ENCODE measurements at places on chromosomes 1 and 21. TPM values are rescaled to one million over a fixed set of nuclear protein-coding genes. Genes with fewer than 3 reads are reported as not detected.

Gene OPN3
- 4.0 TPM for polyA plus RNA-seq

Gene CD244
- 0.89 TPM for polyA plus RNA-seq

Gene ACTL8
- polyA plus RNA-seq = not detected

DNA sequence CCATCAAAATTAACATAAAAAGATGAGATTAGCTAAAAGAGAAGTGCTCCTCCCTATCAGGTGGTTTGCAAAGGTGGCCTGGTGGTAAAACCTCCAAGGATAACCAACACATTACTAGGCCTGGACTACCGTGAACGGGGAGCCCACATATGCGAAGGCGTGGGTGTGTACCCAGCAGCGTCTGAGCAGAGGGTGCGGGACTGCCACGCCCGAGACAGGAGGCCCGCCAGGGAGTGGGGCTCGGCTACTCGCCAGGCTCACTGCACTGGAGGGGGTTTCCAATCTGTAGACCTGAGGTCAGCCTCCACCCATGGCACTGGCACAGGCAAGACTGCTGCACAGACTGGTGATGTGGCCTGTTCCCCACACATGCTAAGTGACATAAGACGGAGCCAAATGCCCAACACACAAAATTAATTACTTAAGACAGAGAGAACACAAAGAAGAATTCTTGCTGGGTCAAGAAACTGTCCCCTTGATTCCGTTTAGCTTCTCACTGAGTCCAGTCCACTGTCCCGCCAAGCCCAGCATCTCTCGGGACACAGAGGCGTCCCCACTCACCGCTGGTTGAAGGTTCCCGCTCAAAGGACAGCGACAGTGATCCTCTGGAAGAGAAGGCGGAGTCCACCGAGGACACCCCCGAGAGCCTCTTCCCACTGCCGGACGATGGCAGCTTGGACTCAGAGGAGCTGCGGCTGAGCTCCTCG lies 23.4 kb downstream of the RIPK4 start:
- no peak for DNase-seq

DNA sequence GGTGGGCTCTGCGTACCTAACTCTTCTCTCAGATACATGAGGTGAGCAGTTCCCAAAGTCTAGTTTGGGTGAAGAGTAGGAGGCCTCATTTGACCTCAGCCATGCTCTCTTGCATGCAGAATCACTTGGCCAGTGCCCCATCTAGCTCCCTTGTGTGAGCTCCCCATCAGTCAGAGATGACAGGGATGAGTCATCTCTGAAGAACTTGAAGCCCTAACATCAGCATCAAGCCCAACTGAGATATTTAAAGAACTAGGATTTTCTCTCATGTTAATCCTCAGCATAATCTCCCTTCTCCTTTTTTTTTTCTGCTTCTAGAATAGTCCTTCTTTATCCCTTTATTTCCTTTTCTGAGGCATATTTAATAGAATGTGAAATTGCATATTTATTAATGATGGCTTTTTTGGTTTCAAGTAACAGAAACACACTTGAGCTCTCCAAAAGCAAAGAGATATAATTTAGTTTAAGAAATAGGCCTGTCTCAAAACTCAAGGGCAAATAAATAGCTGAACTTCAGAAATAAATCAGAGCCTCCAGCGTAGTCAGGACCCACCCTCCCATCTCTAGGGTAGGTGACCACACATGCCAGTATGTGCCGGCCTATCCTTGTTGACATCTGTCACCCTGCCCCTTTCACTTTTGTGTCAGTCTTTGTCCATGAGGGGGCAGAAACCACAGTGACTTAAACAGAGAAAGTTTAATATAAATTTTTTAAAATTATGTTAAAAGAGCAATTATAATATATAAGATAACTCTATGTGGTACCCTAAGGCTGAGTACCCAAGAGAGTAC lies 112.3 kb downstream of the TSEN15 start:
- DNase-seq = no peak

Gene GNG4
- 3.9 TPM for polyA plus RNA-seq

DNA sequence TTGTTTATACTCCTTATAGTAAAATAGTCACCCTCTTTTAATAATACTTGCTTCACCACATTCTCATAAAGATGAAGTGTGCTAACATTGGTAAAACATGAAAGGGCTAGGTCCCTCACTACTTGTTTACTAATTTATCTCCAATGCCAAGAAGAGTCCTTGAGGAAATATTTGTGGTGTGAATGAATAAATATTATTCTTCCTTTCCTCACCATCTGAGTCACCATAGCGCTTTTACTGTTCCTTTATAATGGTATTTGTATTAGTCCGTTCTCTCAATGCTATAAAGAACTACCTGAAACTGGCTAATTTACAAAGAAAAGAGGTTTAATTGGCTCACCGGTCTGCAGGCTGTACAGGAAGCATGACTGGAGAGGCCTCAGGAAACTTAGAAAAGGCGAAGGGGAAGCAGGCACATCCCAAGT lies 222.8 kb upstream of the ZRANB2 start:
- no peak for DNase-seq

Gene NMNAT2
- 1.4 TPM for polyA plus RNA-seq

- no peak for DNase-seq
Observed at GRCh38 chr21:34302521-34302920, 61.3 kb upstream of the KCNE2 start.

GRCh38 chr1:197976368-197976767 lies 59.2 kb downstream of the LHX9 start:
- no peak for DNase-seq

DNA sequence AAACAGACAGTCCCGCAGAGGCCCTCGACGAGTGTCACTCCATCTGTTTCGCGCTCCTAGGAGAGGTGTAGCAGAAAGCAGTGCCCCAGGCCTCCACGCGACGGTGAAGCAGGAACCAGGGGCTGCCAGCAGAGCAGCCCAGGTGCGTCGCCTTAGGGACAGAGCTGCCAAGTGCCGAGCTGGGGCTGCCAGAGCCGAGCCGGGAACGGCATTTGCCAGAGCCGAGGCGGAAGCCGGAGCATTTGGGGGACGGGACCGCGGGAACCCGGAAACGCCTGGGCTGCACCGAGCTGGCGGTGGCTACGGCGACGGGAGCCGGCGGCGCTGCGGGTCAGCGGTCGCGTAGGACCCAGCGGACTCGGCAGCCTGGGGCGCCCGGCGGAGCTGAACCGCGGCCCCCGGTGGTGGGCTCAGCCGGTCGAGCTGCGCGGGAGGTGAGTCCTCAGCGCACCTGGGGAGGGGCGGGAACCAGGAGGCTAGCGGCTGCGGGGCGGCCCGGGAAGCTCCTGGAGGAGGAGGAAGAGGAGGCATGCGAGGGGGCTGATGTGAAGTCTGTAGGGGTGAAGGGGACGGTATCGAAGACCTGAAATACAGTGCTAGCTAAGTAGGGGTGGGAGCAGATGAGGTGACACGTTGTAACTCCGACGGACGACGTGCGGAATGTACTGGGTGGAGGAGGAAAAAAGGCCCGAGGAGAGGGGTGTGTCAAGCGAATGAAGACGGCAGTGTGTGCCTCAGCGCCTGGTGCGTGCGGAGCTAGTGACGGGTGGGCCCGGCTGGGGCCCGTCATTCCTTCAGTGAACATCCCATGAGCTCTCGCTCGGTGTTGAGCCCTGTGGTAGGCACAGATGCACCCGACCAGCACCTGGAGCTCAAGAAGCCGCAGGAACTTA lies at the start of gene SLC35A3:
Gene SLC35A3 (plus strand): TSS at position 268 of the 893 bp plus-strand sequence. CDS start 23,559 bp downstream, outside the sequence.
- peak; percentile 28 for DNase-seq

Gene TBX15
- 0.38 TPM for polyA plus RNA-seq

Gene ALG14
- polyA plus RNA-seq = 2.7 TPM

GRCh38 chr1:220776720-220777326 lies 9.9 kb upstream of the MTARC1 start:
- DNase-seq = no peak

GRCh38 chr1:247812637-247813036 lies 11.3 kb downstream of the OR14A16 start:
- no peak for DNase-seq

Gene CD48
- 7.5 TPM for polyA plus RNA-seq

DNA sequence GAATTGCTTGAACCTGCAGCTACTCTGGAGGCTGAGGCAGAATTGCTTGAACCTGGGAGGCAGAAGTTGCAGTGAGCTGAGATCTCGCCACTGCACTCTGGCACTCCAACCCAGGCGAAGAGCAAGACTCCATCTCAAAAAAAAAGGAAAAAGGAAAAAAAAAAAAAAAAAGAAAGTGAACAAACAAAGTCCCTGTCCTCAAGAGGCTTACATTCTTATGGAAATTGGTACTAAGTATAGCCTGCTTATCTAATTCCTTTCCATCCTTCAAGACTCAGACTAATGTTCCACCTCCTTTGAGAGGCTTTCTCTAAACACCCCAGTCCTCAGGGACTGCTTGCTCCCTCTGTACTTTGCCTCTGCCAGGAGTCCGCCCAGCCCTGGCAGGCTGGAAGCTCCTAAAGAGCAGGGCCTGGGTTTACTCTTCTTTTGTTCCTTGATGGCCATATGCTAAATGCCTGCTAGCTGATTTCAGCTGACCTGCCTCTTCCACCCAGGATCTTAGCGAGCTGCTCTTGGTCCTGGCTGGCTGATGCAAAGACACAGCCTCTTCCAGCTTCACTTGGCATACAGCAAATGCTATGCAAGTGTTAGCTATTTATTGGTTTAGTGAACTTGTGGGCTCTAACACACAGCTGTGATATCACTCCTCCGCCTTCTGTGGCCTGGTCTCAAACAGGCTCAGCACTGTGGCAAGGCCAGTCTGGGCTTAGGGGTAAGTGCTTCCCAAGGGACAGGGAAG lies 9.8 kb downstream of the SLC9A1 start:
- no peak for DNase-seq

GRCh38 chr1:6727535-6727934 lies 25.9 kb upstream of the DNAJC11 start:
- no peak for DNase-seq

Gene CLEC20A
- polyA plus RNA-seq = 0.23 TPM

GRCh38 chr21:42777757-42778344 lies 101.5 kb downstream of the WDR4 start:
- DNase-seq = no peak

DNA sequence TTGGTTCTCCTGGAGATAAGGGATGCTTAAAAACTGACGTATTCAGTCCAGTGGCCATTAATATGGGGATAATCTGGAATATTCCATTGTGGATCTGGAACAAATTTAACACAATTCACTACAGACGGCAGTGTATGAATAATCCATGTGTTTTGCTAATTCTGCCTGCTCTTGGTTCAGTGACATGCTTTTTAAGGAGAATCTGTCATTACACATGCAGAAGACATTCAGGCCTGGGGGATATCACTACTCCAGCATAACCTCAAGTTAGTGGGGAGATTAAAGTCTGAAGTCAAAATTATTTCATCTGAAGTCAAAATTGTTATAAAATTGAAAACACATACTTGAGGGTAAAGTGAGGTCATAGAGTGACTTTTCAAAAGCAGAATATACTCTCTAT lies 789.3 kb downstream of the USP25 start:
- no peak for DNase-seq

- DNase-seq = no peak
Observed at GRCh38 chr1:184156521-184157393, 105.2 kb downstream of the TSEN15 start.

GRCh38 chr21:38675182-38675824 lies 130.4 kb upstream of the ETS2 start:
- no peak for DNase-seq

Gene SLC1A7
- 0.29 TPM for polyA plus RNA-seq

GRCh38 chr1:183719289-183719688 lies 66.2 kb upstream of the APOBEC4 start:
- DNase-seq = no peak

Gene SLC9C2
- polyA plus RNA-seq = not detected

DNA sequence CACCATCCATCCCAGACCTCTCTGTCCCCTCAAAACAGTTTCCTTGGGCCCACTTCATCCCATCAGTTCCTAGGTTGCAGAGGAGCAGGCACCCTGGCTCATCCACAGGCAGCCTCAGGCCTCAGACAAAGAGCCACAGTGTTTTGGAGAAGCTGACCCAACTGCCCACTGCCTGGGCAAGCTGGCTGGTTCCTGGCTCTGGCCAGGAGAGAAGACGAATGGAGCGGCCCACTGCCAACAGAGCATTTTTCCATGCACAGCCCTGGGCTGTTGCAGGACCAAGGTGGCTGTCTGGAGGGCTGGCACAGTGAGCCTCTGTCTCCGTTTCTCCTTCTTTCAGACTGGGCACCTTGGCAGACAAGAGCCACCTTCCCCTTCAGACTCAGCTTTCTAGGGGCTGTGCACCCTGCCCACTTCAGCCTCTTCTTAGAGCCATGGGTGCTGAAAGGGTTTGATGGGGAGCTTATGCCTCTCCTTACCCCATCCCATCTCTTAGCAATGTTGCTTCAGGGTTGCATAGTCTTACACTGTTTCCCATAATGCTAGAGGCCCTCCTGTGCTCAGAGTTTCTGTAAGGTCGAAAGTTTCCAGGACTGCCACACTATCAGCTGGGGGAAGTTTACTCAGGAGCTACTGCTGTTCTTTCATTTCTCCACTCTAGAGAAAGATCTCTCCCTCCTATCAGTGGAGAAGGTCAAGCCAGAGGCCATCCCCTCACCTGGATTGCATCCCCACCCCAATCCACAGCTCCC lies 973 bp downstream of the FMOD start:
- no peak for DNase-seq

- no peak for DNase-seq
Observed at GRCh38 chr21:26457817-26458216, 115.3 kb downstream of the CYYR1 start.

All from urinary bladder (tissue), 4 donors.